Left renal cortex interstitium (tissue), 4 donors: ENCODE measurements at places on chromosomes 7 and 10. TPM values are rescaled to one million over a fixed set of nuclear protein-coding genes. Genes with fewer than 3 reads are reported as not detected.
A peak's percentile ranks its signal among the peaks of the same experiment; 100 is the strongest.

DNA sequence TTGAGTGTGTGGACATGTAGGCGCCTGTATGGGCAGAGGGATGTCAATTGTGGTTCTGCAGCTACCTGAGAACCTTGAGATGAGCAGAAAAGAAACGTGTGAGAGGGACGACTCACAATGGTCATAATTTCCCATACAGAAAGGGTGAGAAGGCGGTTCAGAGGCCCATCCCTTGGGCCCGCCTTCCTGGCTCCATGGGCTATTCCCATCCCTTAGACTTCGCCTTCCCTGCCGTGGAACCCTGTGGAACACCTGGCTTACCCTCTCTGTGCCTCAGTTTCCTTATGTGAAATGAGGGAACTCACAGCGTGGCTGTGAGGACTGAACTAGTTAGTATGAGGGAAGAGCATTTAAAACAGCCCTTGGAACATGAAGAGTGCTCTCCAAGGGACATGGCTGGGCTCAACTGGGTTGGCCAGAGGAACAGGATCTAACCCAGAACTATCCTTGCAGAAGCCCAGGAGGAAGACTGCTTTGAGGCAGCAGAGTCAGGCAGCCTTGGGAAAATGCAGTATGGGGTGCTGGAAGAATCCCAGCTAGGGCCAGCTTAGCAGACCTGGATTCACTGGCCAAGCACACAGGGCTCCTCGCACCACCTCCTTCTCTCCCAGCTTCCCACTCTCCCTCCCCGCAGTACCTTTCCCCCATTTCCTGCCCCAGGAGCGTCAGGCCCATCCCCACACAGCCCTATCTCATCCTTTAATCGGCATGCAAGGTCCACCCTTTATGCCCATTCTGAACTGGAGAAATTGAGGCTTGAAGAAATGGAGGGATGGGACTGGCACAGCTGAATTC lies 11.1 kb upstream of the ZMIZ1 start:
- no peak for DNase-seq

GRCh38 chr7:118324790-118325449 lies 100.4 kb downstream of the ANKRD7 start:
- DNase-seq: no peak

DNA sequence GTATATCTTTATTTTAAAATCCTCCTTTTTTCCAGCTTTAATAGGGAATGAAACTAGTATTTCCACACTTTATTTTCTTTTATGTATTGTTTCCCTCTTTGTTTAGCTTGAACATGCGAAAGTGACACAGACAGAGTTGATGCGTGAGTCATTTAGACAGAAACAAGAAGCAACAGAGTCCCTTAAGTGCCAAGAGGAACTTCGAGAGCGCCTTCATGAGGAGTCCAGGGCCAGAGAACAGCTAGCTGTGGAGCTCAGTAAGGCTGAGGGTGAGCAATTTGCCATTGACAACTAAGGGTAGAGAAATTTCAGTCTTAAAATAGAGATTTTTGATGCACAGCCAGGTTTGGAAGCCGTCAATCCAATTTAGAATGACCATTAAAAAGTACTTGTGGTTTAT lies 73.1 kb downstream of the CYP51A1 start:
- no peak for DNase-seq

DNA sequence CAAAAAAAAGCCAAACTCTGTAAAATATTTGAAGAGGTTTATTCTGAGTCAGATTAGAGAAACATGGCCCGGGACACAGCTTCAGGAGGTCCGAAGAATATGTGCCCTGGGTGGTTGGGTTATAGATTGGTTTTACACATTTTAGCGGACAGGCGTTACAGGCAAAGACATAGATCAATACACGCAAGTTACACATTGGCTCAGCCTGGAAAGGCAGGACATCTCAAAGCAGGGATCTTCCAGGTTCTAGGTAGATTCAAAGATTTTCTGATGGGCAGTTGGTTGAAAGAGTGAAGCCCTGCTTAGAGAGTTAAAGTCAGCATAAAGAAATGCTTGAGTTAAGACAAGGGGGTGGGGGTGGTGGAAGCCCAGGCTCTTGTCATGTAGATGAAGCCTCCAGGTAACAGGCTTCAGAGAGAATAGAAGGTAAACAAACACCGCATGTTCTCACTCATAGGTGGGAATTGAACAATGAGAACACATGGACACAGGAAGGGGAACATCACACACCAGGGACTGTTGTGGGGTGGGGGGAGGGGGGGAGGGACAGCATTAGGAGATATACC lies 464.3 kb upstream of the ADARB2 start:
- DNase-seq: no peak

GRCh38 chr10:30818010-30818660 lies 188.6 kb upstream of the LYZL2 start:
- DNase-seq: no peak

DNA sequence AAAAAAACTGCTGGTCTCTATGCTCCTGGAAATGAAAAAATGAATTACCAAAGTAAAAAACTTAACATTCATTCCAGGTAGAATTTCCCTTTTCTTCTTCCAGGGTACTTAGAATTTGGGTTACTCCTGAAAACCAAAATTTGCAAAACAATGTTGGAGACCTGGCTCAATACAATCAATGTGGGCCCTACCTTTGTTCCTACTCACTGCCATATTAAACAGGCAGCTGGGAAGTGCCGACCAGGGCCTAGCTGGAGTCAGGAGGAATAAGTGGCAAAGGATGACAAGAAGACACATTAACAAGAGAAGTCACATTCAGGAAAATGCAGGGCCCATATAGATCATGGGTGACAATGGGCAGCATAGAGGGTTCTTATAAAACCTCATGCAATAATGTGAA lies 6.4 kb upstream of the AGK start:
- DNase-seq: no peak

GRCh38 chr7:112437072-112437471 lies 13.2 kb upstream of the IFRD1 start:
- no peak for DNase-seq

DNA sequence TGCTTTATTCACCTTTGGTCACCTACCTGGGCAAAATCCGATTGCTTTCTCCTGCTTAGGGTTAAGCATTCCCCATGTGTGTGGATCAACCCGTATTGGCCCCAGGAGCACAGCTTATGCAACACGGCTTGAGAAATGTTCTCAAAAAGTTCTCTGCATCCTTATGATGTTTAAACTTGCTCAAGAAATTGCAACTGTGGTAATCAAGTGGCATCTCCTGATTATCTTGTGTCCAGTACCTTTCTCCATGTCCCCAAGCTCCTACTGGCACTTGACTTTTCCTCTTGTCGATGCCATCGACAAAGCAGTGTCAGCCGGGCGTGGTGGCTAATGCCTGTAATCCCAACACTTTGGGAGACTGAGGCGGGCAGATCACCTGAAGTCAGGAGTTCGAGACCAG lies 4.7 kb upstream of the PKD2L1 start:
- no peak for DNase-seq

DNA sequence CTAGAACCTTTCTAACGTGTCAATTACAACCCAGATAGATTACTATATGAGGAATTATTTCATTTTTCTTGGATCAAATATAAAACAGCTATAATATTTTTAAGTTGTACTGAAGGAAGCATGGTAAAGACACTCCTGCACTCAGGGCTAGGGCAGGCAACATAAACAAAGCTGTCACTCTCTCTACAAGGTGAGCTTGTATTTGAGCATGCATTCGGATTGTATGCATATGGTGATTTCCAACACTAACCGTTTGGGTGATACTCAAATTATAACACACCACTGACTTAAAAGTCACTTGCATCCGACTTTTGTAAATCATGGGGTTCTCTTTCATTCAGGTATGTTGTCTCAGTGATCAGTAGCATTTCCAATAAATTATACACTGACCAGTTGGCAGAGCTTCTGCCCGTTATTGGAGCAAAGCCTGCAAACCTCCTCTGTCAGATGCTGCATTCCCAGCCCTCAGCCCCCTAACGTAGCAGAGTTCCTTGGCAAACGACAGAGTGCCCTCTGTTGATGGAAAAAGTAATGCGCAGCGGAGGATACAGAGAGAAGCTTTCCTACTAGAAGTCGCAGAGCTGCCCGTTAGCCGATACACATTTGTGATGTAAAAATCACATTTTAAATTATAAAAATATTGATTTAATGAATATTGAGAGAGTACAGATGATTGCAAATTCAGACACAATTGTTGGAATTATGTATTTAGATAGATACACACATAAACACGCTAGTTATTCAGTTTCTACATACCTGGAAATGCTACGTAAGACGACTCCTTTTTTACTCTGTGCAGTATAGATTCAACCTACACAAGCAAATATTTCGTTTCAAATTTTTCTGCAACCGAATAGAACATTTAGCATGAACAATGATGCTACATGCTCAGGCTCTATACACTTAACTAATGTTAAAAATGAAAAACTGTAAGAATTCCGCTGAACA lies 173.9 kb upstream of the SP4 start:
- DNase-seq: peak; percentile 61

DNA sequence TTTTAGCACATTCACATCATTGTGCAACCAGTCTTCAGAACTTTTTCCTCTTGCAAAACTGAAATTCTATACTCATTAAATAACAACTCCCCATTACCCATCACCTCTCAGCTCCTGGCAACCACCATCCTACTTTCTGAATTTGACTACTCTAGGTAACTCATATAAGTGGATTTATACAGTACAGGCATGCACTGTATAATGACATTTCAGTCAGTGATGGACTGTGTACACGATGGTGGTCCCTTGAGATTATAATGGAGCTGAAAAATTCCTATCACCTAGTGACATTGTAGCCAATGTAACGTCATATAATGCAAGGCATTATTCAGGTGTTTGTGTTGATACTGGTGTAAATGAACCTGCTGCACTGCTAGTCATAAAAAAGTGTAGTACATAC lies 60.1 kb downstream of the BTRC start:
- no peak for DNase-seq

DNA sequence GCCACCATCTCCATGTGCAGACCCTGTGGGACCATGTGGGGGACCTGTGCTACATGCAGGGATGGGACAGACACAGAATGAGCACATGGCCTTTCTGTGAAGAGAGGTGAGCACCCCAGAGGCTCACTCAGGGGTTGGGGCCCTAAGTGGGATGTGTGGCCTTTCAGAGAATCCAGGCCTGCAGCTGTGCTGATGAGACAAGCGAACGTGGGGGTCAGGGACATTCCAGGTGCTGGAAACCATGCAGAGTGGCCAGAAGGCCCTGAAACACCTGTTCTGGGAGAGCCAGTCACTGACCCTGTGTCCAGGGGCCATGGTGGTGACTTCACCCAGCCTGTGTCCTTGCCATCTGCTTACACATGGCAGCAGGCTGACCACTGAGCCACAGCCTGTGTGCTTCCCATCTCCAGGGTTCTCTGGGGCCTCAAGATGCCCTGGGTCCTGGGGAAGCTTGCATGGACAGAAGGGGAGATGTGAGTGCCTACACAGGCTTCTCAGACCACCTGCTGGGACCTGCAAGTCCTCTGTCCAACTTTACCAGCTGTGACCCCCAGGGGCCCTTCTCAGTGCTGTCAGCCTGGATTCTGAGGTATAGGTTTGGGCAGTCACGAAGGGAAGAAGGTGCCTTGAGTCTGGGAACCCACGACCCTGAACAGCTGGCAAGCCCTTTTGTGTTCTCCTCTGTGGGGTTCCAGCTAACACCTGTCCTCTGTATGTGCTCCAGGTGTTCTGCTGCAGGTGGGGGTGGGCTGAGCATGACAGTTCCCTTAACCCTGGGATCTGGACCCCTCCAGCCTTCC lies 17.6 kb downstream of the RAMP3 start:
- no peak for DNase-seq

DNA sequence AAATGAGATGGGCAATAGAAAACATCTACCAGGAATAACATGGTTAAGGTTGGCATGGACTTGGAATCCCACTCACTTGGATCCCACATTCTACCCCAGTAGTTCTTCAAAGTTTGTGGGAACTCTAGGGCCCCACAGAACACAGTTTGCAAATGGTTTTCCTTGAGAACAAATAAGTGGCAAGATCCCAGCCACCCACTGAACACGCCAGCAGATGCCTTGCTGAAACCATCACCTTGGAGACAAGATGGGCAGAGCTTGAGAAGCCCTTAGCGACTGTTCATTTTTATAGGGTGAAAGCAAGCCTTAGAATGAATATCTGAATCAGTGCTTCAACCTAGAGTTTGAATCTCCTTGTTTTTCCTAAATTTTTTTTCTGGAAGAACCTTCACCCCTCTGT lies 349.1 kb downstream of the RPS24 start:
- DNase-seq: no peak

- no peak for DNase-seq
These were observed 474.3 kb downstream of the SEMA3D start for GRCh38 chr7:84712374-84713121.

GRCh38 chr10:47456794-47457527 lies 27.0 kb downstream of the ANXA8 start:
- no peak for DNase-seq

DNA sequence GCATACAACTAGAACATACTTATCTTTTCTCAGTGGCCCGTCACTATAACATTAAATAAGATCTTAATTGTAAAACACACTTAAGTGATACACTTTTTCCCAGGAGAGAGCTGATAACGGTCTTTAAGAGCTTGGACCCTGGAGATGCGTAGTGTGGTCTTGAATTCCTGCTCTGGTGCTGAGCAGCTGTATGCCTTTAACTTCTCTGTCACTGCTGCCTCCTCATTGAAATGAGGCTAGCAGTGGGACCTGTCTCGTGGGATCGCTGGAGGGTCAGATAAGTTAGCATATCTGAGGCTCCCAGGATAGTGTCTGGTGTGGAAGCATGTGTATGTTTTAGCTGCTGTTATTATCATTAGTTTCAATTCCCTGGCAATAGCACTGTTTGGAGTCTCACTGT lies 194.9 kb downstream of the SDK1 start:
- no peak for DNase-seq

- DNase-seq: no peak
These were observed 64.3 kb downstream of the MGMT start for GRCh38 chr10:129531195-129531968.

DNA sequence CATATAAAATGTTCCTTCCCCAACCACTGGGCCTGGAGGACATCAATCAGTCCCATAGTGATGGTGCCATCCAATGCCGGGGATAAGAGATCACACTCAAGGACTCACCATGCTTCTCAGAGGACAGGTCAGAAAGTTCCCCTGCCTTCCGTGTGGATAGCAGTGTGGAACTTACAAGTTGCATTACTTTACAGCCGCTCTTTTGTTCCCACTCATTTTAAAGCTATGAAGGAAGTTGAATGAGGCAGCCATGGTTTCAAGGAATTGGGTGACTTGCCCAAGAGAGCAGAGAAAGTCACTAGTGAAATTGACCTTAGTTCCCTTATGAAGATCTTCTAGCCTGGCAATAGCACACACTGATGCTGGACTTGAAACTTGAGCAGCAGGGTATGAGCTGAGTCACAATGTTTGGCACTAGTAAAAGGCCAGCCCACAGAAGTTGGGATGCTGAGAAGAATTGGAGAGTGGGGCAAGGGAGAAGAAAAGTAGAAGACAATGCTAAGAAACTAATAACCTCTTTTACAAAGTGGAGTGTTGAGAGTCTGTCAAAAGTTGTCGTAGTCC lies 78.7 kb downstream of the CXCL12 start:
- no peak for DNase-seq

- DNase-seq: no peak
These were observed 3.0 kb upstream of the STMP1 start for GRCh38 chr7:135659159-135659846.

Gene ZNF33B
- 47.3 TPM for polyA plus RNA-seq

Gene HYAL4
- polyA plus RNA-seq: 0.08 TPM

Gene ZNF282
- 23.4 TPM for polyA plus RNA-seq

Gene RARRES2
- 56.9 TPM for polyA plus RNA-seq

Gene VWC2
- 1.4 TPM for polyA plus RNA-seq

Gene CYP2W1
- 3.1 TPM for polyA plus RNA-seq

Gene NAT16
- 0.09 TPM for polyA plus RNA-seq

Gene KIAA1217
- 67.5 TPM for polyA plus RNA-seq

Gene IGFBP1
- 0.51 TPM for polyA plus RNA-seq
